ENCODE measurements at places on chromosomes 5 and 9.

DNA sequence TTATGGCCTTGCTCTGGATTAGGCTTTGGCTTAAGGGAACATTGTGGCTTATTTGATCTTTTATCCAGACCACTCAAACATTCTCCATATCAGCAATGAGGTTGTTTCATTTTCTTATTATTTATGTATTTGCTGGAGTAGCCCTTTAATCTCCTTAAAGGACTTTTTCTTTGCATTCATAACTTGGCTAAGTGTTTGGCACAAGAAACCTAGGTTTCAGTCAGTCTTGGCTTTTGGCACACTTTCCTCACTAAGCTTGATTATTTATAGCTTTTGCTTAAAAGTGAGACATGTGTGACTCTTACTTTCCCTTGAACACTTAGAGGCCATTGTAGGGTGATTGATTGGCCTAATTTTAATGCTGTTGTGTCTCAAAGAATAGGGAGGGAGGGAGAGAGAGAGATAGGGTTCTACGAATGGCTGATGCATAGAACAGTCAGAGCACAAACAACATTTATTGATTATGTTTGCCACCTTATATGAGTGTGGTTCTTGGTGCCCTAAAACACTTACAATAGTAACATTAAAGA is 2265.3 kb upstream of the C9orf72 start:
- DNase-seq, result no peak

GRCh38 chr9:128703616-128704355 is 1.5 kb downstream of the PKN3 start:
- no peak for DNase-seq

DNA sequence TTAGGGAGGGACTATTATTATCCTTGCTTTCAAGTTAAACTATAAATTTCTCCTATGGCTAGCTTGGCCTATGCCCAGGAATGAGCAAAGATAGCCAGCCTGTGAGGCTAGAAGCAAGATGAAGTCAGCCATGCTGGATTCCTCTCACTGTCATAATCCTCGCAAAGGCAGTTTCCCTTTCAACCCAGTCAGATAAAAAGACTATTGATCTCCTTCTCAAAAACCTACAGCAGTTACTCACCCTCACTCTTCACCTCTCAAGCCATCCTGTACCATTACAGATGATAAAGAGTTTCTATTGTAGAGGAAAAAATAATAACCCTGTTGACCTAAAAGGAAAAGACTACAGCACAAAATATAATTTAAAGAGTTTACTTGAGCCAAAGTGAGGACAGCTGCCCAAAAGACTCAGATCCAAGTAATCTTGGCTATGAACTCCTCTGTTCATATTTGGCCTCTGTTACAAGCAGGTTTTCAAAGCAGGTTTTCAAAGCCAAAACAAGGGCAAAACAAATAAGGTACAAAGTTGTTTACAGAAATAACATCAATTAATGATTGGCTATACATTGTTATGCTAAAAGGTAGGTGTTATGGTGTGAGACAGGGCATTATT is 41.7 kb downstream of the KCNV2 start:
- DNase-seq, result no peak

GRCh38 chr9:95284162-95285080 is 33.1 kb downstream of the FANCC start:
- DNase-seq, result no peak

GRCh38 chr5:134911285-134912206 is 6.6 kb downstream of the PCBD2 start:
- DNase-seq, result no peak

GRCh38 chr5:72840041-72840440 is 23.6 kb downstream of the TNPO1 start:
- DNase-seq, result no peak

DNA sequence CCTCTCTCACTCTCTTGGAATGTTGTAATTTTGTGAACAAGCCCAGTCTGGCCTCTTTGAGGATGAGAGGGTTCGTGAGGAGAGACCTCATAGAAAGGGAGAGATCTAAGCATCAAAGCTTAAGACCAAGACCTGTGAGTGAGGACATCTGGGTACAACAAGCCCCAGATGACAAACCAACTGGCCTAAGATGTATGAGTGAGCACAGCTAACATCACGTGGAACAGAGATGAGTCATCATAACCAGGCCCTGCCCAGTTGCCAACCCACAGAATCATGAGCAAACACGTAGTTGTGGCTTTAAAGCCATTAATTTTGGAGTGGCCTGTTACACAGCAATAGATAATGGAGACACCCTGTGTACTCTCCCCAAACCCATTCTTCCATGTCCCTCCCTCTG is 439.1 kb upstream of the KIF2A start:
- DNase-seq, result no peak

Data from bone marrow (tissue), 2 donors.